ENCODE measurements at places on chromosomes 13 and 19.
A peak's percentile ranks its signal among the peaks of the same experiment; 100 is the strongest.

DNA sequence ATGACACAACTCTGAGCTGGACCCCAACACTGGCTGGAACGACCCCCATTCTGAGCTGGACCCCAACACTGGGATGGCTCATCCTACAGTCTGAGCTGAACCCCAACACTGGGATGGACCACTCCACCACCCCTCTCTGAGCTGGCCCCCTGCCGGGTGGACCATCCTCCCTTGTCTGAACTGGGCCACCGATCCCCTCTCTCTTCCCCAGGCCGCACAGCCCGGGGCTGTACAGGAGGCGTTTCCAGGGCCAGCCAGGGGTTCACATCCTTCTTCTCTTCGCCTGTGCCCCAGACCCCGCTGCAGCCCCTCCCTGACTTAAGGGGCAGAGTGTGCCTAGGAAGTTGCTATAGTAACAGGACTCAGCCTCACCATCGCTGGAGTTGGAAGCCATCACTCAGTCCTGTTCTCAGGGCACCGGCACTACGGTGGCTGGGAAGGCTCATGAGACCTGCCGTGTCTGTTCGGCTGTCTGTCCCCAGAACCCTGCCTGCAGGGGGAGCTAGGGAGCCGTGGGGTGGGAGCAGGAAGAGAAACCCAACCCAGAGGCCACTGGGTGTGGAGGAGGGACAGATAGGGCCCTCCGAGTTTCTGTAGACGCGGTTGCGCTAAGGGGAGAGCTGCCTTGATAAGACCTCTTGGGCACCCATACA lies 3.7 kb downstream of the PRKACA start:
- DNase-seq: peak; percentile 73

- DNase-seq: no peak
Observed at GRCh38 chr13:38090913-38091312, 221.3 kb upstream of the TRPC4 start.

DNA sequence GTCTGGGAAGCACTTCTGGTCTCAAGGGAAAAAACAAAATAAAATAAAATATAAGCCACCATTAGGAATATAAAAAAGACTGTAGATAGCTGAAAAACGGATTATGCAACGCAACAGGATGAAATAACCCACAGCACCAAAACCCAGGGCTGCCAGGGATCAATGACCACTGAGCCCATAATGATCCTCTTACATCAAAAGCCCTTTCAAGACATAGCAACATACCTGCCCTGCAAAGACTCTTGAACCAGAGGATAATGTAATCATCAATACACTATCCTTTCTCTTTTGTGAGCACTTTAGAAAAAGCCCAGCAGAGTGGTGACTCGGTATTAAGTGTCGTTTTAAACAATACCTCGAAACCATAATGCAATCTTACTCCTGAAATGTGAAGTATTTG lies 235.0 kb upstream of the SOX21 start:
- no peak for DNase-seq

GRCh38 chr19:36962346-36962745 lies 46.2 kb downstream of the ZNF568 start:
- DNase-seq: no peak
